ENCODE measurements at places on chromosomes 4 and X.

DNA sequence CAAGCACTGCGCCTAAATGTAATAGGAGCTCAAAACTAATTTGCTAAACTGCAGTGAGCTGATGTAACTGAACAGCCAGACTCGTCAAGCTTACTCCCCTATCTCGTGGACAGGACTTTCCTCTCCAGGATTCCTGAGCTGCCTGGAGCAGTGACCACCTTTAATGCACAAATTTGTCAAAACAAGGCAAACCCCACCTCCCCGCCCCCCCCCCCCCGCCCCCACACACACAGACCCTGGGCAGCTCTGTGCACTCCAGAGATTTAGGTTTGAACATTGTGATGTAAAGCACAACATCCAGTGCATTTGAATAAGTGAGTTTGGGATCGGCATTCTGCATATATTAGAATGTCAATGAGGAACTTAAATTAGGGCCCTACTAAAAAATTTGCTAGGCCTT is 77.7 kb upstream of the DHX15 start:
- no peak for DNase-seq

DNA sequence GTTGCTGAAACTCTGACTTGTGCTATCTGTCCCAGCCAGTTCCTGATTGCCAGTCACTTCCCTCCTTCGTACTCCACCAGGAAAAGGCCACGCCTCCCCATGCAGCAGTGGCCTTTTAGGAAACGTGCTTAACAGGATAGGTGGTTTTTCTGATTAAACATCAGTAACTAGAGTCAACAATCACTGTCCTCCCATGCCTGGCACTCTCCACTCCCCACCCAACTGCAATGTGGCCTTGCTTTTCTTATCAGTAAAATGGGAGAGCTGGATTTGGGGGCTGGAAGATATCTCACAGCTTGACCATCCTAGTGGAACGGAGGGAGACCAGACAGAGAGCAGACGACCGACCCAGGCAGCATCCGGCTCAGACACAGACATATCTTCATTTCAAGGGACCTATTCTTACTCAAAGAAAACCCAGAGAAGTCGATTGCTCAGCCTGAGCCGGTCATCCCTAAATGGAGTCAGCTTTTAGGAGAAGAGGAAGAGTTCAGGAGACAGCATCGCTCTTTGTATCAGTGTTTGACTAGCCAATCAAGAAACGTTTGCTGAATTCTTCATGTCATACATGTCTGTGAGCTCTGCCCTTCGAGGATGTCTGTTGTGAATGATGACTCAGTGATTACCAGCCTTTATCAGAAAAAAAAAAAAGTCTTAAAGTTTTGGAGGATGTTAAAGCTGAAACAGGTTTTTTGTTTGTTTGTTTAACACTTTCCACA is 12.7 kb upstream of the UBA6 start:
- peak; percentile 86 for DNase-seq

GRCh38 chrX:84339507-84340364 is 151.7 kb upstream of the RPS6KA6 start:
- peak; percentile 20 for DNase-seq

DNA sequence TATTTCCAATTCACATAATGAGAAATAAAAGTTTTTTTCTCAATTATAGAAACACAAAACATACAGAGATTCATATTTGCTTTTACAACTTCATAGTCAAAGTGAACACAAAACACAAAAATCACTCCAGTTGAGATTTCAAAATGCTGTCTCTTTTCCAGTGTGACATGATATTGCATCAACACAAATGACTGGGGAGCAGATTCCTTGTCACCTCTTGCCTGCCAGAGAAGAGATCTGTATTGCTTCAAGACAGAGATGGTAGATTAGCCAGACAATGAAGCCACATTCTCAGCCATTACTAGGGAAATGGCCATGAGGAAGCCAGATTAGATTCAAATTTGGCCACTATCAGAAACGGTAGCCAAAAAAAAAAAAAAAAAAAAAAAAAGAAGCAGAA is 2313.1 kb upstream of the AGA start:
- DNase-seq, result no peak

GRCh38 chrX:54181202-54181953 is 1.7 kb downstream of the FAM120C start:
- peak; percentile 41 for DNase-seq

- DNase-seq, result no peak
Observed at GRCh38 chrX:53594354-53594753, 92.2 kb downstream of the HUWE1 start.

DNA sequence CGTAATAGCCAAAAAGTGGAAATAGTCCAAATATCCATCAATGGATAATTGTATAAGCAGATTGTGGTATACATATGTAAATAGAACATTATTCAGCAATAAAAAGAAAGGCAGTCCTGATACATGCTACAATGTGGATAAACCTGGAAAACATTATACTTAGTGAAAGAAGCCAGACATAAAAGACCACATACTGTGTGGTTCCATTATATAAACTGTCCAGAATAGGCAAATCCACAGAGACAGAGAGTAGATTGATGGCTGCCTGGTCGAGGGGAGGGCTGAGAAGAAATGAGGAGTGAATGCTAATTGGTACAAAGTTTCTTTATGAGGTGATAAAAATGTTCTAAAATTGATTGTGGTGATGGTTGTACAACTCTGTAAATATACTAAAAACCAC is 397.4 kb upstream of the RPS6KA3 start:
- no peak for DNase-seq

DNA sequence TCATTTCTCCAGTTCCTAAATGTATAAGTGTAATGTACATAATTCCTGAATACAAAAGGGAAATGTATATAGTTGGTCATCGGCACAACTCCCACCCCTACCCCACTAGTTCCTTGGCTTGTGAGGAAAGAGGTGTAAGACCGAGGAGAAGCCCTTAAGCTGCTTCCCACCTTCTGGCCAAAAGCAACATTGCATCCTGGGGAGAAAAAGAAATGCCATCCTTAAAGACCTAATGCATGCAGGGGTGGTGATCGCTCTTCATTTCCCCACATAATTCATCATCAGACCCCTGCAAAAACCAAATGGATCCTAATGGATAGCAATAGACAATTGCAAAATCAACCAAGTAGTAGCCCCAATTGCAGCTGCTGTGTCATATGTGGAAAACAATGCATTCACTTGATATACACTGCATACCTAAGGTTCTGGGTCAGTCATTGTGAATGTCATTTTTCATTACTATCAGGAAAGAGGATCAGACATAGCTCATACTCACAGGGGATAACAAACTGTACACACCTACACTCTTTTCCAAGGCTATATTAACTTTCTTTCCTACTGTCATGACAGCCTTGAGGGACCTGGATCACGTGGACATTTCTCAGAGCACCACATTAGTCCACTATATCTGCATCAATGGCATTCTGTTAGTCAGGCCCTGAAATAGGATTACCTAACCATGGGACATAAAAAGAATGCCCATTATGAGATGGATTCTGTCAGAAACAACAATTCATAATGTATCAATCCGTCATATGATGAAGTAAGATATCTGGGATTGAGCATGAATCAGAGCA is 31.7 kb upstream of the NFXL1 start:
- no peak for DNase-seq
